ENCODE measurements at places on chromosomes 7 and 10. TPM values are rescaled to one million over a fixed set of nuclear protein-coding genes. Genes with fewer than 3 reads are reported as not detected.

The SSC4D gene
- 0.97 TPM for total RNA-seq

The ZNF467 gene
- total RNA-seq = under 0.01 TPM

The IFIT1 gene
- total RNA-seq = 33.3 TPM

The CAMK2B gene
- total RNA-seq = 0.26 TPM

The SRRM3 gene
- 1.1 TPM for total RNA-seq

The TBX20 gene
- 0.11 TPM for total RNA-seq

The PRXL2A gene
- total RNA-seq = 4.2 TPM

The TBC1D12 gene
- 63.8 TPM for total RNA-seq

The NUTM2A gene
- 0.39 TPM for total RNA-seq
